ENCODE measurements at places on chromosomes 5 and 9. TPM values are rescaled to one million over a fixed set of nuclear protein-coding genes. Genes with fewer than 3 reads are reported as not detected.

- DNase-seq = peak; percentile 76
Measured at GRCh38 chr5:38715696-38716095, 130.1 kb upstream of the OSMR start.

DNA sequence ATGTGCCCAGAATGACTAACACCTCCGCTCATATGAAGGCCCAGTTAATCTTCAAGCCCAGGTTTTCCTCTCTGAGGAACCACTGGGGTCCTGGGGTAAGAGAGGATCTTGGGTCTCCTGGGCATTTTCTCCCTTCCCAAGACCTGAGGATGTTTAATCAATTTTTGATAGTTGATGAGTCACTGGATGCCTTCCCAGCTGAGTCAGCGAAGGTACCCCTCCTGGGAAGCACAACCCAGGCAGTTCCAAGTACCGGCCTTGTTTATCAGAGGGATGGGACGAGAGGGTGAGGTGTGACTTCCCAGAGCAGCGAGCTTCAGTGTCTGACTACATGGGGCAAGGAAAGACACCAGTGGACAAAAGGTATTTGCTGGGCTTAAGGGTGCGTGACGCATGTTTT, 119.6 kb upstream of the IL12B start:
- no peak for DNase-seq

DNA sequence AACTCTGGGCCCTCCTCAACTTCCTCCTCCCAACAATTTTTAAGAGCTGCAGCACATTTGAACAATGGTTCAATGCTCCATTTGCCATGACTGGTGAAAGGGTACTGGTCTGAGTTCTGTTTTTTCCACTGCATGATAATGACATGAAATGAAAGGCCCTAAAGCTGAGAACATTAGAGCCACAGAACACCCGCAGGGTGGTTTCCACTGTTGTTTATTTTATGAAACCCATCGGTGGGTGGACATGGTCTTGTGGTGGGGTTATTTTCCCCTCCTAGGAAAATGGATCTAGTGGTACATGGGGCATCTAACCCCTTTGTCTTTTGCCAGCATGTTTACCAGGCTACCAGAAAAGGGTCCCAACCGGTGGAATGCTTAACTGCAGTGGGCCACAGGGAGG, 71.8 kb downstream of the SMARCA2 start:
- DNase-seq = no peak

GRCh38 chr5:61817472-61818326, 485.6 kb downstream of the ZSWIM6 start:
- peak; percentile 68 for DNase-seq

DNA sequence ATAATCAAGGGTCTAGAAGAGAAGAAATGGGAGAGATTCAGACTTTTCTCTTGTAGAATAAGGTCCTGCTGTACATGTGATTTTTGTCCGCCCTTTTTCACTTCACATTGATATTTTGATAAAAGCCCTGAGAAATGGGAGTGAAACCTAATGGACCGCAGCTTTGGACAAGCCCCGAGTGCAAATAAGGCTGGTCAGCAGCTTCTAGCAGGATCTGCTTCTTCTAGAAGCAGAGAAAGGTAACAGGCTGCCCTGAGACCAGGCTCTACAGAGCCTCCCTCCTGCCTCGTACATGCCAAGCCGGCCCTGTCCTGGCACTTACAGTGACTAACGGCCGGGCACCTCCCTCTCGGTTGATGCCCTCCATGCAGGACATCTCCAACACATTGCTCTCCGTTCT, 33.4 kb downstream of the ACER2 start:
- DNase-seq = no peak

GRCh38 chr5:136484808-136485325, 119.5 kb upstream of the TRPC7 start:
- no peak for DNase-seq

GRCh38 chr5:43255704-43256103, 57.5 kb downstream of the HMGCS1 start:
- no peak for DNase-seq

DNA sequence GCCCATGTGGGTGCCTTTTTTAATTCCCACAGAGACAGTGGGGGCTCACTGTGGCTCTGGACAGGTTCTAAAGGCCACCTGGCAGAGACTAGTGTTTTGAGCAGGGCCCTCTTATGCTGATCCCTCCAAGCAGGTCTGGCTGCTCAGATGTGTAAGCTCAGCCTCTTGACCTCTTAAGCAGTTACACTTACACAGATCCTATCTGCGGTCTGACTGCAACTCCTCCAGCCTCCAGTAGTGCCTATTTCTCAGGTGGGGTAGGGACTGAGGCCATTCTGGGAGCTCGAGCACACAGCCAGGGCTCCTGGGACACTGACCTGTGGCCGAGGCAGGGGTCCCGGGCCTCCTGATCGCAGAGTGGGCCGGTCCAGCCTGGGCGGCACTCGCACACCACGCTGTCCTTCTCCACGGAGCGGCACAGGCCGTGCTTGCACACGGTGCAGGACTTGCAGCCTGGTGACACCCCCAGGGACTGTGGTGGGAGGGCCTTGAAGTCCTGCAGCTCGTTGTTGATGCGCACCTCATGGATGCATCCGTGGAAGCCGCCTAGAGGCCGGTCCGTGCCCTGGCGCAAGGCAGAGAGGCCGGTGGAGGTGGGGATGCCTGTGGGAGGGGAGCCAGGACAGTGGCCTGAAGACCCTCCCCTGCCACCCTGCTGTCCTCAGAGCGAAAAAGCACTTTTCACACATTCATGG, 91.9 kb upstream of the PANK3 start:
- DNase-seq = no peak

DNA sequence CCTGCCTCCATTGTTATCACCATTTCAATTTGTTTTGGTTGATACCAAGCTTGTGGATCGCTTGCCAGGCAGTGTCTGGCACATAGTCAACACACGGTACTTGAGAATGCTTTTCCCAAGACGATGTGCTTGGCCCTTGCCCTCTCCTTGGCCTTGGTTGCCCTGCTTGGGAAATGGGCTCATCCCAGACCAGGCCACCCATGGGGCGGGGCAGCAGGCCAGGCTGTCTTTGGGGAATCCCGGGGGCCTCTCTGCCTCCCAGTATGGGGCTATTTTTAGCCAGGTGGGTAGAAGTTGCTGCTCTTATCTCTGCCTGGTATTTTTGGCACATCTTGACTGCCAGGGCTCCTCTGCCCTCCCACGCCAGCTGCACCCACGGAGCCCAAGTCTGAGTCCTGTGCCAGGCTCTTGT, 49.9 kb downstream of the LMX1B start:
- peak; percentile 20 for DNase-seq

SPDL1 gene
- total RNA-seq = 27.5 TPM
